Amniotic stem cell (primary cell): ENCODE measurements at places on chromosomes 12 and 14.

DNA sequence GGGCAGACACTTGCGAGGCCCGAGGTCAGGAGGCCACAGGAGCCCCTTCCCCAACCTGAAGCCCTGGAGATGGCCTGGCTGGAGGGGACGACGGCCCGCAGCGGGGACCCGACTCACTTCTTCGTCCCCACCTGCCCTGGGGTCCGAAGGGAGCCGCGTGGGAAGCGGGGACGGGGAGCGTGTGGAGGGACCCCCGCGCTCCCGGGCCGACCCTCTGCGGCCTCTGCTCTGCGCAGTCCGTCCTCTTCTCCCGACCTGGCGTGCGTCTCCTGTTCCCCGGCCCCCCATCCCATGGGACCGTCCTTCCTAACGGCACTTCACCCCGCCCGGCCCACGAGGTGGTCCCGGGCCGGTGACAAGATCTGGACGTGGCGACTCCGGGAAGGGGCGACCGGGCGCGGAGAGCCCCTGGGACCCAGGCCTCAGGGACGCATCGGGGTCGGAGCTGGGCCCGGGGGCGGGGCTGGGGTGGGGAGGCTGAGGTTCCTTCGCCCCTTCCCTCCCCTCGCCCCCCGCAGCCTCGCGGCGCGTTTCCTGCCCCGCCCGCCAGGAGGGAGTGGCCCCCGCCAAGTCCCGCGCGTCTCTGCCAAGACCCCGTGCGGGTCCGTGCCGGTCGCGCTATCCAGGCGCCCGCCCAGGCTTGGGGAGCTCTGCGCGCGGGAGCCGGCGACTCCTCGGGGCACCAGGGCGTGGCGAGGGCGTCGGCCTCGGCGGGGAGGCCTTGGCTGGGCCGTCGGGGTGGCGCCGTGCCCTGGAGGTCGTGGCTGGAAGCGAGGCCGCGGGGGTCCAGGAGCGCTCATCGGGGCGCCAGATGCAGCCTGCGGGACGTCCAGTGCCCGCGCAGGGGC, 97.1 kb downstream of the TNFAIP2 start:
- no peak for DNase-seq

DNA sequence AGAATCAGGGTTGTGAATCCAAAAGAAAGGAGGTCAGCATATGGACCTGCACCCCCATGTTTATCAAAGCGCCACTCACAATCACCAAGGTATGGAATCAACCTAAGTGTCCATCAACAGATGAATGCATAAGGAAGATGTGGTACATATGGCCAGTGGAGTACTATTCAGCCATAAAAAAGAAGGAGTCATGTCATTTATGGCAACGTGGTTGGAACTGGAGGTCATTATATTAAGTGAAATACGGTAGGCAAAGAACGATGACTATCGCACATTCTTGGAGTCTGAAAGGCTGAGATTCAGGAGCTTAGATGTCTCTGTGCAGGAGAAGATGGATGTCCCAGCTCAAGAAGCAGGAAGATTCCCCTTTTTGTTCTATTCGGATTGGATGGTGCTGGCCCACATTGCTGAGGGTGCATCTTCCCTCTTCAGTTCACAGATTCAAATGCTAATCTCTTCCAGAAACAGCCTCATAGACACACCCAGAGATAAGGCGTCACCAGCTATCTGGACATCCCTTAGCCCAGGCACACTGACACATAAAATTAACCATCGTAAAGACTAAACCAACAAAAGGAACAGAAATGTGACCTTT, 108.1 kb downstream of the GLT1D1 start:
- no peak for DNase-seq

- DNase-seq = no peak
These were observed at the start of gene NUDT14 for GRCh38 chr14:105180592-105181548. Gene NUDT14 (minus strand): TSS chr14:105181312. CDS start chr14:105181209, 103 bp downstream.

DNA sequence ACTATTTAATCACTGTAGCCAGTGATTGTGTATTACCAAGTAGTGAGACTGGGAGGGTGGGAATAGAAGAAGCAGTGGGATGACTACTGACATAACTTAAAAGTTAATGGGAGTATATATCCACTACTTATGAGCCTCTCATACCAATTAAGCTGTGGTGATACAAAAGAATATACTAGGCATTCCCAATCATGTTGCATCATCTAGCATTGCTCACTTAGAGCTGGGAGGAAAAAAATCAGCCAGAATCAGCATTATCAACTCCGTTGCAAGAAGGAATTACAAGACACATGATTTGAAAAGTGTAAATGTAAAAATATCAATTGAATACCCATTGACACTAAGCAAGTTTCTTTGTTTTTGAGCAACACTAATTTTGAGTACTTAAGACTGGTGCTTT, 745 bp upstream of the PPP1R36 start:
- no peak for DNase-seq

- DNase-seq = no peak
These were observed 1.8 kb downstream of the ARID2 start for GRCh38 chr12:45731190-45731775.

GRCh38 chr12:63889721-63890509, 45.4 kb downstream of the SRGAP1 start:
- DNase-seq = no peak

DNA sequence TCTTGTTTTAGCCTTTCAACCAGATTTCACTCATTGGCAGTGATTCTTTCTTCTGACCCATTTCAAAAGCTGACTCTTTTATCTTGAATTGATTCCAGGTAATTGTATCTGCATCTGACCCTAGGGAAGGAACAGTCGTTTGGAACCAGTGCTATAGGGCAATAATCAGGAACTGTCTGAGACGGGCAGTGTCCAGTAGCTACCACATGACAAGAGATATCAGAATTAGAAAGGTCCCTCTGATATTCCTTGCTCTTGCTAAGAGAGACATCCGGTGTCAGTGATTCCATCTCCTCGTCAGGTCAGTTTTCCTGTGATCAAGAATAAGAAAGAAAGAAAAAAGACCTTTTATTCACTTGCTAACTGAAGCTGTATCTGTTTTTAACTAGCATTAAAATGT, 47.8 kb upstream of the PDE3A start:
- no peak for DNase-seq

- no peak for DNase-seq
These were observed at the start of gene B4GALNT1 for GRCh38 chr12:57632958-57633840. Gene B4GALNT1 (minus strand): TSS chr12:57633201. CDS start chr12:57632132, 1,069 bp downstream.

DNA sequence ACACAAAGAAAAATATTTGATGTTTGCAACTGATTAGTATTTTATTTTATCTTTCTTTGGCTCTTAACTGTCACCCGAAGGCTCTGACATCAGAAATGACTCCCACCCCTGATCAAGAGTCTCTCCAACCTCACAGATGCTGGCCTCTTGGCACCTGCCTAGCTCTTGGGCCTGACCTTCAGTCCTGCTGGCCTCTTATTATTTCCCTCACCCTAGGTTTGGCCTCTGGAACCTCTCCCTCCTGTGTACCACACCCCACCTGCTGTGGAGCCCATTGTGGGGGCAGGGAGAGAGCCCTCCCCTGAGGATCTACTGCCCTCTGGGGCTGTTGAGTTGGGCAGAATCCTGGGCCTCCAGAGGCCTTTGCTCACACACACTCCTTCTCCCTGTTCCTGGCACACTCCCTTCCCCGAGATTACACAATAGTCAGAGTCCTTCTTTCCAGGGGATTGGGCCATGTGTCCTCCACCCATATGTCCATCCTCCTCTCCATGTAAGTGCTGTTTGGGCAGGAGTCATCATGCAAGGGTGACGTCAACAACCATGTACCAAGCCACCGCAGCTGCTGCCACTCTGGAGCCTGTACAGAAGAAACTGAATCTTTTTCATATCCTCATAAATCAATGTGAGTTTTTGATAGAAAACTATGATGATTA, 124.3 kb downstream of the RASSF9 start:
- DNase-seq = no peak

GRCh38 chr14:85625925-85626585, 96.1 kb downstream of the FLRT2 start:
- no peak for DNase-seq

- DNase-seq = no peak
These were observed 4.7 kb downstream of the TDRD9 start for GRCh38 chr14:103932791-103933490.

- DNase-seq = no peak
These were observed 787 bp downstream of the HECTD4 start for GRCh38 chr12:112381406-112381882.

DNA sequence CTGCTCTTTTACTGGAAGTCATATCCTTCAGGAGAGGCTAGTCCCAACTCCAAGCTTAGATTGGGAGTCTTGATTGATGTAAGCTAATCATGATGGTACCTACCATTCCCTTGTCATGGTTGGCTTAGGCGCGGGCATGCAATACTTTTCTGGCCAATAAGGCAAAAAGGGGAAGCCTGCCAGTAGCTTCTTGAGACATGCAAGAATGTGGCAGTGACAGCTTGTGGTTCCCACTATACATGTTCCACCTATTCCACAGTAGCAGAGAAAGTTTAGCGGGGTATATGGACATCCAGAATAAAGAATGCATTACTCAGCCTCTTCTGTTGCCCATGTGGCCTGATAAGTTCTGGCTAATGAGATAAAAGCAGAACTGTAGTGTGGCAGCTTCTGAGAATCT, 55.0 kb downstream of the AP5M1 start:
- DNase-seq = no peak

GRCh38 chr14:99380991-99381687, 99.5 kb downstream of the SETD3 start:
- no peak for DNase-seq

- no peak for DNase-seq
These were observed 32.2 kb downstream of the DIP2B start for GRCh38 chr12:50536831-50537537.

GRCh38 chr12:78863482-78864402, 832 bp upstream of the SYT1 start:
- DNase-seq = peak; percentile 23

- DNase-seq = no peak
These were observed 919 bp downstream of the PSMA3 start for GRCh38 chr14:58245562-58245961.

GRCh38 chr14:63205044-63205575, 867 bp downstream of the RHOJ start:
- no peak for DNase-seq

DNA sequence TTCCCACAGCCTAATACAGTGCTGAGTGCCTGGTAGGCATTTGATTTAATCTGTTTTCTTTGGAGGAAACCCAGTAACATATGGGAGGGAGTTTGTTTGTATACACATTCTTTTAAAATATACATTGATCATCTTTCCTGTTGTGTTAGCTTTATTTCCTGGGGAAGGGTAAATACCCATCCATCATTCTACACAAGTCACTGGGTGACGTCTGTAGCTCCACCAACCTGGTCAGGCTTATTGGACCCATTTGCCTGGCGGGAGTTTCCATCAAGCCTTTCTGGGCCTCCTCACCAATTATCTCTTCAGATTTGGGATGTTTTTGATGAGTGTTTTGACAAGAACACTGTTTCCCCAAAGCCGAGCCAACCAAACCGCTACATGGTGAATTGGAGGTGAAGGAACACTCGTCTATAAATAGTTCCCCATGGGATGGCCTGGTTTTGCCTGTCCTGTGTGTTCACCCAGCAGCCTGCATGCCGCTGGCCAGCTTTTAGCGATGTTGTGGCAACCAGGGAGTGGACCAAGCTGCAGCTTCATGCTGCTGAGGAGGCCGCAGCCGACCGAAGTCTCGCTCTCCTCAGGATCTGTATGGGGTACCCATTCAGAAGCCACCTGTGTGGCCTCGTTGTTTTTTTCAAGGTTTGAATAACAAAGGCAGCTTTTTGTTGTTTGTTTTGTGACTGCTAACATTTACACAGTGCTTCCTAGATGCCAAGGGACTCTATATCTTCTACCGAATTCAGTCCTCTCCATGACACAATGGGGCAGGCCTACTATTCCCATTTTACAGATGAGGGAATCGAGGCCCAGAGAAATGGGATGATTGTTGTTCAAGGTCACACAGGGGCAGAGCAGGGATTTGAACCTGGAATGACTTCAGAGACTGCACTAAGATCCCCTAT, 22.6 kb downstream of the PLXNC1 start:
- no peak for DNase-seq

DNA sequence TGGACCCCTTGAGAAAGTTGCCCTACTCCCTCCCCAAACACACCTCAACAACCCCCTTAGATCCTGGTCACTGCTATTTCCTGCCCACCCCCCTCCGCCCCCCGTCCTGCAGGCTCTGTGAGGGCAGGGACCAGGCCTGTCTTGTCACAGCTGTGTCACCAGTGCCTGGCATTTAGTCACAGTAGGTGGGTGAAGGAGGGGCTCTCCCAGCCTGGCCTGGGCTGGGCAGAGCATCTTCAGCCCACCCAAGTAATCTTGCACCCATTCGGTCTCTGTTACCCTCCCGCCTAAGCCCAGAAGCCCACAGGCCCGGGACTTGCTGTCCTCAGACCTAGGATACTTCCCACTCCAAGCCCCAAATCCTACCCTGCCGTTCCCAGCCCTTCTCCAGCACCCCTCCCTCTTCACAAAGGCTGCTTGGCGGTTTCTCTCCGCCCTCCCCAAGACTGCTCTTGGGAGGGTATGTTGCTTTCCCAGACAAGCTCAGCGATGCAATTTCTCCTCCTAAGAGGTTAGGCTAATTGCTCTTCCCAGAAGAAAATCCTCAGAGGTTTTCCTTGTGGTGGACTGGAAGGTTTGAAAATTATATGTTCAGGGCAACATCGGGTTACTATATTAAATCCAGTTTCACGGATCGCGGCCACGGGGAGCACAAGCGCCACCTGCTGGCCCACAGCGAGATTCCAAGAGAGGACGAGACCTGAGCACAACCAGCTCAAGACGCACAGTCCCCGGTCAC, 50.8 kb upstream of the ZFP36L1 start:
- DNase-seq = no peak

- no peak for DNase-seq
These were observed 76.1 kb upstream of the BTG1 start for GRCh38 chr12:92221656-92222315.

DNA sequence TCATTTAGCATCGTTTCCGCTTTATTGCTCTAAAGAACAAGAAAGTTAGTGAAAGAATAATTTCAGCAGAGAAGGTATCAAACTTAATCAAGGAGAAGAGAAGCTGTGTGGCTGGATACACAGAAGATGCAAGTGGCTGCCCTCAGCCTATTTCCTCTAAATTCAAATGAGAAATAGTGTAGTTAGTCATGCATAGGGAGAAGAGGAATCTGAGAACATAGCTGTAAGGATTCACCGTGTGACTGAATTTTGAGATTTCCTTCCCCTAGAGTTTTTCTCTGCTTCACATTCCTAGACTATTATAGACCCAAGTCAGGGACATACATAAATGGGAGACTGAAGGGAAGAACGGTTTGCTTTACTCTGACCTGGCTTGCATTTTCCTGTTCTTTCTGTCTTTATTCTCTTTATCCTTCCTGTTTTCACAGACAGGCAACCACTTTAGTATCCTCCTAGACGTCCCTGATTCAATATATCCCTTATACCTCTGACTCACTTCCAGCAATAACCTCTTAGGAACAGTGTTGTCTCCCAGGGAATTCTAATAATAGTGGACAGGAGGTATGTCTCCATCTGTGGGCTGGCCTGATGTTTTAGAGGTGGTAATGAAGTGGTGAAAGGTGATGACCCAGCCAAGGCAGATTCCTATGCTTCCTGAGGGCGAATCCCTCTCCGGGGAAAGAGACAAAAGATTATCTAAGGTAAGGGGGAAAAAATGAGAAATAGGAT, 7.0 kb downstream of the RNASE10 start:
- no peak for DNase-seq

GRCh38 chr14:24329736-24330135, 5.1 kb downstream of the ADCY4 start:
- no peak for DNase-seq
